ENCODE measurements at places on chromosomes 4 and X.

GRCh38 chr4:37879365-37879764 is 11.5 kb upstream of the TBC1D1 start:
- no peak for DNase-seq

- DNase-seq: peak; percentile 45
Observed at GRCh38 chrX:39174772-39175417, 373.6 kb downstream of the MID1IP1 start.

GRCh38 chrX:97704881-97705280 is 821.2 kb downstream of the RPA4 start:
- DNase-seq: no peak

DNA sequence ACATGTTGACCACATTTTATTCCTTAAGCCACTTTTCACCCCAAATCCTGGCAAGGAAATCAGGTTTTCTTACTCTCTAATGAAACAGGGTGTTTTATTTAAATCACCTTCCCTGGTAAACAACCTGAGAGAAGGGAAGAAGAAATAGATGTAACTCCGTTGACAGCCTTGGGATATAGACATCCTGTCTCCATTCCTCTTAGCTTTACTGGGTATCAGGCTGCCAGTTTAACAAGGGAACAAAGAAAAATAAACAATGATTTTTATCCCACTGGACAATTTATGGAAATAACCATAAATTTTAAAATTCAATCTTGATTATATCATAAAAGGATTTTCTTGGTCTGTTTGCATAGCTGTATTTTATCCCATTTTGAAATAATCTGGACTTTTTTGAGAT is 49.2 kb downstream of the EDNRA start:
- DNase-seq: no peak

DNA sequence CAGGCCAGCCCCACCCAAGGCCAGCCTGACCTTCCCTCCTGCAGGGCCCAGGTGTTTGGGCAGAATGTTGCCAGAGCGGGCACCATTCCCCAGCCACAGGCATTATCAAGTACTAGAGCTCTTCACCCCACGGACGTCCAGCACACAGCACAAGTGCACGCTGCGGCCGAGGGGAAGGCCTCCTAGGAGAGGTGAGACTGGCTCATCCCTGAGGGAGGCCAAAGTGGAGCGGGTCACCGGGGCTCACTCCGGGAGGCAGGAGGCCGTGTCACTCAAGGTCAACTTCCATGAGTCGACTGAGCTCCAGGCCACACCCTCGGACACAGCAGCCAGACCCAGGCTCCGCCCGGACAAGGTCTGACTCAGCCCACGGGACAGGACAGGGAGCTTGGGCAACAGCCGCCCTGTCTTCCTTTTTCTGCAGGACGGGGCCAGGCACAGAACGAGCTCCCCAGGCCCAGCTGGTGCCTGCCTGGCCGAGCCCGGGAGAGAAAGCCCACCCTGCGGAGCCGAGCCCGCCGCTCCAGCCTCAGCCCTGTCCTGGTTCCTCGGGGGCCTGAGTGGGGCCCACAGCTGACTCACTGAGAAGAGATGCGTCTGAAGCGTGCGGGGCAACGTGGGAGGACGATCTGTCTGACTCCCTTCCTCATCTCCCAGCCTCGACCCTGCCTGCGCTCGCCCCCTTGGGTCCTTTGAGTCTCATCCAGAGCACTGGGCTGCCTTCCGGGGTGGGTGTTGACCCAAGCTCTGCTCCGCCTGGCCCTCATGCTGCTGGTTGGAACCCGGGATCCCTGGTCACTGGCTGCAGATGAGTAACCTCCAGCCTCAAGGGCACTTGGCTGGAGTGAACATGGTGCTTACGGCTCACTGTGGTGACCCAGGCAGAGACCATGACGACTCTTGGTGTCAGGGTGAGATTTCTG is 1.6 kb downstream of the SLC49A3 start:
- DNase-seq: no peak

DNA sequence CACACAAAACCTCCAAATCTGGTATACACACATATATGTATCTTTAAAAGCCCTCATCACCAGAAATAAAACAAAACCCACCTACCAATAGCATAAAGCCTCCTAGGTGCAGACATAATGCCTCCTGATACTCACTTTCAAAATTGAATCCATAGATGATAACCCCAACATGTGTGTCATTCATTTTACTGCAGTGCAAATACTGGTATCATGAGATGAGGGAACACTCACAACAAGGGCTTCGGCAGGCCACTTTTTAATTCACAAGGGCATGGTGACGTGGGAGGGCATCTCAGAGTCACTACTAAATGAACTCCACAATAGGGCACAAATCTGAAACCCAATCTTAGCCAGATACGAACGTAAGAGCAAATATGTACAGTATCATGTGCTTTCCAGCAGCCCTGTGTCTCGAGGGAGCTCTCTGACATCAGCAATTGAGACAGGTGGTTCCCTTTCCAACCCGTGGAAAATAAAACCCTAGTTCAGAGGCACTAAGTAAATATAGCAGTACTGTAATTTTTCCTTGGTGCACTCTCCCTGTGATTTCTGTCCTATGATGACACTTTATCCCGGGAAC is 14.1 kb upstream of the PPARGC1A start:
- no peak for DNase-seq

Data from activated CD4-positive, alpha-beta T cell treated with anti-CD3 and anti-CD28 coated beads, Interleukin-10, Interleukin-2, amounts not matched to agents 100 ng/mL and 50 ng/mL, durations not matched to agents 16 hours and 8 hours (primary cell).